ENCODE measurements at places on chromosomes 6 and 20. TPM values are rescaled to one million over a fixed set of nuclear protein-coding genes. Genes with fewer than 3 reads are reported as not detected.

Gene ULBP2
- 0.93 TPM for total RNA-seq

Gene DNPH1
- 27.7 TPM for total RNA-seq

Gene BEND6
- 0.38 TPM for total RNA-seq

DNA sequence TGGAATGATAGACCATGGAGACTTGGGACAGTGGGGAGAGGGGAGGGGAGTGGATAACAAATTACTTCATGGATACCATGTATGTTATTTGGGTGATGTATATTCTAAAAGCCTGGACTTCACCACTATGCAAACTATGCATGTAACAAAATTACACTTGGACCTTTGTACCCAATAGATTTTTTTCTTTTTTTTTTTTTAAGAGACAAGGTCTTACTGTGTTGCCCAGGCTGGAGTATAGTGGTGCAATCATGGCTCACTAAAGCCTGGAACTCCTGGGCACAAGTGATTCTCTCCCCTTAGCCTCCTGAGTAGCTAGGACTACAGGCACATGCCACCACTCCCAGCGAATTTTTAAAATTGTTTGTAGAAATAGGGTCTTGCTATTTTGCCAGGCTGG is 45.3 kb downstream of the RIPOR2 start:
- no peak for DNase-seq
- no peak overlapping the region for H3K27ac ChIP-seq
- no peaks in the 10 kb centered on the region for H3K27me3 ChIP-seq
- H3K4me3 ChIP-seq = no peak overlapping the region
- no peaks in the 10 kb centered on the region for H3K4me1 ChIP-seq
- no peaks in the 10 kb centered on the region for H3K36me3 ChIP-seq

GRCh38 chr6:142384519-142385254 is 82.9 kb downstream of the ADGRG6 start:
- no peaks in the 10 kb centered on the region for H3K27me3 ChIP-seq
- no peak for DNase-seq
- no peak overlapping the region for H3K4me3 ChIP-seq
- H3K36me3 ChIP-seq = no peaks in the 10 kb centered on the region

All from left ventricle myocardium inferior (tissue), 1 donor.